ENCODE measurements at places on chromosomes 11 and 22.

DNA sequence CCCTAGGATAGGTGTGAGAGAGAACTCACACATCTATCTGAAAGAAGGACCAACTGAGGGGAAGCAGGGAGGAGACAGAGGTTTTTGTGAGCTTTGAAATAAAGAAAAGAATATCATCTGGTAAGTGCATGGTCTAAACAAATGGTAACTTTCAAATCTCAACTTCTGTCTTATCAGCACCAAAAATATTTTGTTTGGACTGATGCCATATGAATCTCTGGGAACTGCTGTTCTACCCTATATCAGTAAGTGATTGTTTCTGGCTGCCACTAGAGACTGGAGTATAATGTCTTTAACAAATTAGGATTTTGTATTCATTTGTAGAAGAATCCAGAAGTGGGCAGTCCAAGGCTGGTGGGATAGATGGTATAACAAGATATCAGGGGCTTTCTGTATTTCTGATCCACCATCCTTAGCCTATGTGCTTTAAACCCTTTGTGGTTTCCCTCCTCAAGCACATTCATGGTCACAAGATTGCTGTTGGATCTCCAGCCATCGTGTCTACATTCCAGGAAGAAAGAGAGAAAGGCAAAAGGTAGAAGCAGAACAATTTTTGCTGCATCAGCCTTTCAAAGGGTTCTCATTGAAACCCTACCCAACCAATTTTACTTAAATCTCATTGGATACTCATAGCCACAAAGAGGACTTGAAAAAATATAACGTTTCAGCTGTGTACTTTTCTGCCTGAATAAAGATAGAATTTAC, 4.7 kb downstream of the HEPHL1 start:
- no peak for DNase-seq

DNA sequence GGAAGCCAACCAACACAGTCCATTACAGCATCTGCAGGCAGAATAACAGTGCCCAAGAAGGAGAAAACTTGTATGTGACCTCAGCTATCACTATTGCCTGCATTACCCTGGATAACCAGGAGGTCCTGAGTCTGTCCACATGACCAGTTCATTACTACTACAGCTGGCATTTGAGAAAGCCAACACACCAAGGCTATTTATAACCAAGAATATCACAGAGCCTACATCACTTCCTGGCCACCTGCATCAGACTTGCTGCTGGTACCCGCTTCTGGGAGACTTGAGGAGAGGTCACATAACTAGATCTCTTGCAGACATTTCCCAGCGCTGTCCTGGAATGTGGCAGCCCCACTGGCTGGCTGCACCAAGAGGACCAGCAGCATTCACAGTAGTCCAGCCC, 11.1 kb upstream of the OR56B4 start:
- no peak for DNase-seq

DNA sequence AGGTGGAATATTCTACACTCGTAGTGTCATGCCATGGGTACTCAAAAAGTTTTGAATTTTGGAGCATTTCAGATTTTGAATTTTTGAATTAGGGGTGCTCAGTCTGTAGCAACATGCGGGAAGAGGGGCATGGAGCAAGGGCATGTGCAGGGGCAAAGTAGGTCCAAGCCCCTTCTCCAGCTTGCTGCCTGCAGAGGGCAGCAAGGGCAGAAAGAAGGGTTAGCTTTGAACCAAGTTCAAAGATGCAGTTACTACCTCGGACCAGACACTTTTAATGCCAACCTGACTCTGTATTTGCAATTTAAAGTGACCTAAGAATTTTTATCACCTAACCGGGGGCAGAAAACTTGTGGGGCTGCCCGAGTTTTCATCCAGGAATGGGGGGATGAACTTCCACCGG, 68.2 kb downstream of the CD82 start:
- DNase-seq = no peak

DNA sequence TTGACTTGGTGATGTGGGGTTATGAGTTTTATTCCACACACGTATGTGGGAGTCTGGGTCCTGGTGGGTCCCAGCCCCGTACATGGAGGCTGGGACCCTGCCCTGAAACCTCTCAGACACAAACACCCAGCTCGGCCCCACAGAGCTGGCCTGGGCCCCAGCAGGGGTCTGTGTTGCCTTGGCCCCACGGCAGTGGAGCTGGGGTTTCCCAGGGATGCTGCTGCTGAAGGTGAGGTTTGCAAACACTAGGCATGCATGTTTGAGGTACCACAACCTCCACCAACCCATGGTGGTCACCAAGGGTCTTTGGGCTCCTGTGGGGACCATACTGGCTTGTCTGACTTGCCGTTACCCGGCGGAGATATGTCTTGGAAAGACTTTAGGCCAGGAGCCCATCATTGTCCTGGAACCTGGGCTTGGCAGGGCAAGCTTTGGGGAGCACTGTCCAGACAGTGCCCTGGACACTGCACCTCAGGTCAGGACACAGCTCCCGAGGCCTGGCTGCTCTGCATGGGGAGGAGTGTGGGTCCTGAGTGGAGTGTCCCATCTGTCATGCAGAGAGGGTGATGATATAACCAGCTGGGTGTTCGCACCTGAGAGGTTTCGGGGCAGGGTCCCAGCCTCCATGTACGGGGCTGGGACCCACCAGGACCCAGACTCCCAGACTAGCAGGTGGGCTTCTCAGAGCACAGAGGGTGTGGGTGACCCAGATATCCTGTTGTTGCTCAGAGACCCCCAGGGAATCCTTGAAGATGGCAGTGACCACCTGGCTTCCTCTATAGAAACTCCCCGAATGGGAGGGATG, 63.3 kb downstream of the KCNQ1 start:
- DNase-seq = no peak

- DNase-seq = no peak
These were observed 55.5 kb upstream of the SLC5A12 start for GRCh38 chr11:26777372-26777808.

GRCh38 chr22:31605851-31606585, 56.0 kb downstream of the PISD start:
- DNase-seq = no peak

DNA sequence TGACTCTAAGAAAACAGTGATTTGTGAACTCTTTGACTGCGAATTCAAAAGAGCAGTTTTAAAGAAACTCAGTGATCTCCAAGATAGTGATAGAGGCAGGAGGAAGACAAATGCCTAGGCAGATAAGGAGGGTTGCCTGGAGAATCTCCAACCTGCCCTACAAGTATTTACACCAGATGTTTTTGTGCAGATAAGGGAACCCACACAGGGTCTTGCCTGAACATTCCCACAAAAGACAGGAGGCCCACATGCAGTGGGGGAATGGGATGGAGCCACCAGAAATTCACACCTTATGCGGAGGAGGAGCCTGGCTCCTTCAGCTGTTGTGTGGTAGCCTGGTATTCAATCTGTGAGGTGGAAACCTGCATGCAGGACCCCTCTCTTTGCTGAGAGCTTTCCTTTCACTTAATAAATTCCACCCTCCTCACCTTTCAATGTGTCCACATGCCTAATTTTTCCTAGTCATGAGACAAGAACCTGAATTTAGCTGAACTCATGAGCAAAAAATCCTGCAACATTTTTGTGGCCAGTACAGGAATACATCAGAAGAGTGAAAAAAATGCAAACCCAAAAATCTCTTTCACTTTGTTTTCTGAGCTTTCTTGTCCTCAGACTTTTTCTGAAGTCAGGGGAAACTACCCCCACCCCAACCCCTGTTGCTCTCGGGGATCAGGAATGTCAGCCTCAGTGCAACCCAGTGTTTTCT, 8.1 kb upstream of the GLYAT start:
- DNase-seq = no peak

DNA sequence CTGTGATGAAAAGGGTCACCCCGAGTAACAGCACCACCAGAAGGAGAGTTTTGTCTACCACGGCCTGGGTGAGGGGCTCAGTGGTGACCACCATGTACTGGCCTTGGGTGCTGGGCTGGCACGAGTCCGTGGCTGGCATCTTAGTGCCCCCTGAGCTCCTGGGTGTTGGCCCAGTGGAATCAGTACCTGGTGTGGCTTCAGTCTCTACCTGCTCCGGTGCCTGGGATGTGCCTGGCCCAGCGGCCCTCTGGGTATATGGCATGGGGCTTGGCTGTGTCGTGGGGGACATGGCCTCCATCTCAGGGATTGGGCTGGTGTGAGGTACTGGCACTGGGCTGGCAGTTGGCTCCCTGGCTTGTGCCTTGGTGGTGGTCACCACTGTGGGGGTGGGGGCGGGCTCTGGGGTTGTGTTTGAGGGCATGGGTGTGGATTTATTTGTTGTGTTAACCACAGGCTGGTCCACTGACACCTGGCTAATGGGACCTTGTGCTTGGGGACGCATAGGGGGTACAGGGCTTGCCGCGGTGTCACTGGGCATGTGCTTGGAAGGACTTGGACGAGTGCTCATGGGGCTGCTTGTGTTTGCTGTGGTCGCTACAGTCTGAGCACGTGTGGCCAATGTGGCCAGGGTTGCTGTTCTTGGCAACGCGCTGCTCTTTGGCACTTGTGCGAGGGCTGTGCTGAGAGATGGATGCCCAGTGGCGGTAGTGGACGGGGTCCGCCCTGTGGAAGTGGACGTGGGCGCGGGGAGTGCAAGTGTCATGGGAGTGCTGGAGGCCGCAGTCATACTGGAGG, 9.8 kb downstream of the C11orf24 start:
- no peak for DNase-seq

- no peak for DNase-seq
These were observed 101.8 kb downstream of the TRIM44 start for GRCh38 chr11:35764417-35764816.

- no peak for DNase-seq
These were observed 74.7 kb downstream of the PDE2A start for GRCh38 chr11:72599325-72600117.

- no peak for DNase-seq
These were observed 11.1 kb upstream of the ANO1 start for GRCh38 chr11:70067036-70067435.

All from activated naive CD4-positive, alpha-beta T cell treated with anti-CD3 and anti-CD28 coated beads for 36 hours (primary cell).